Brain pericyte (primary cell): ENCODE measurements at places on chromosomes 6 and 20.

DNA sequence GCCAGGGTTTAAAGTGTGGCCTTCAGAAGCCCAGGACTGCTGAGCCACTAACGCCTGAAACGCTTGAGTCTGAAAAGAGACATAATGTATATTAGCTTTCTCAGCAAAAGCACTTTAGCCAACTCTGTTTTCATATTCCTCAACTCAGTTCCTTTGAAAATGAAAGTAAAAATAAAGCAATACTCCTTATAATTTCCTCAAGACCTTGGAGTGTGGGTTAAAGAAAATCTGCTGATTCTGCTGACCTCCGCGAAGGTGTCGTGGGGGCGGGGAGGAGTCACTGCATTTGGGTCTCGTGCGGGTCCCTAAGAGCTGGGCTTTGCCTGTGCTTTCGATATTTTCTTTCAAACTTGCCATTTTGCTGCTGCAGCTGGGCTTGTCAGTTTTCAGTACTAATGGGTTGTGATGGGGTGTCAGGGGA, 142.2 kb upstream of the ARID1B start:
- no peak for DNase-seq

GRCh38 chr6:35173427-35174087, 32.4 kb upstream of the TCP11 start:
- DNase-seq: no peak

DNA sequence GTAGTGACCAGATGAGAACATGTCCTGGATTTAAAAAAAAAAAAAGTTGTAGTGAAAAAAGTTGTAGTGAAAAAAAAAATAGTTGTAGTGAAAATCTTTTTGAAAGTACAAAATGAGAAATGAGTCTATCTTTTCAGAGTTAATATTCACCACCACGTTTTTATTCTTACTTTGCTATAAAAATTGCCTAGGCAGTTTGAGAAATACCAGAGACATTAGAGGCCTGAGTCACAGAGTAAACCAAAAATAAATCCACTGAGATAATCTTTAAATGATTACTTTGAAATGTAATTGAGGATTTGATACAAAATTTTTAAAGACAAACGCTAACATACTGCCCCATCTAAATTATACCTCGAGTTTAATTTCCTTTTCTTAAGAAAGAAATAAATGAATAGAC, 101.2 kb upstream of the TIAM2 start:
- DNase-seq: no peak

DNA sequence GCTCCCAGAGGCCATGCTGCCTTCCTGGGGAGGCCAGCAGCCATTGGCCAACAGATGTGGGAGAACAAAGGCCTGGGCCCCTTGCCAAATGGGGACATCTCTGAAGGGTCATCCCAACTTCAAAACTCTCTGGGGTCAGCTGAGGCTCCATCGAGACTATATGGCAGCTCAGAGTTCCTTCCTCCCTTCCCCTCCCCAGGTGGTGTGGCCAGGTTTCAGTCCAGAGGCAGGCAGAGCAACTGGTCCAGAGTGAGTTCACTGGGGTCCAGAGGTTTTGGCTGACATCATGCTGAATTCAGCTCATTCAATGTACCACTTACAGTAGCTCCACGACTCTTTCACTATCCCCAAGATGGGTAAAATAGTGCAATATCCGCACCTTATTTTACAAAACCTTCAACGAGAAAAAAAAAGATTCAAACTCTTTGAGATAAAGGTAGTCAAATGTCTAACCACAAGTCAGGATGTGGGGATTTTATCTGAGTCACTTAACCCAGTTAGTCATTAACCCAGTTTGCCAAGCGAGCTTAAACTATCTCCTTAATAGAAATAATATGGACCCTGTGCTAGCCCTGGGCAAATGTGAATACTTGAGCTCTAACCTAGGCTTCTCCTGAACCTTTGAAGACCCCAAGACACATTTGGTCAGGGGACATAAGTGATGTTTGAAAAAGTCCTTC, 108.4 kb upstream of the PLEKHG1 start:
- no peak for DNase-seq

DNA sequence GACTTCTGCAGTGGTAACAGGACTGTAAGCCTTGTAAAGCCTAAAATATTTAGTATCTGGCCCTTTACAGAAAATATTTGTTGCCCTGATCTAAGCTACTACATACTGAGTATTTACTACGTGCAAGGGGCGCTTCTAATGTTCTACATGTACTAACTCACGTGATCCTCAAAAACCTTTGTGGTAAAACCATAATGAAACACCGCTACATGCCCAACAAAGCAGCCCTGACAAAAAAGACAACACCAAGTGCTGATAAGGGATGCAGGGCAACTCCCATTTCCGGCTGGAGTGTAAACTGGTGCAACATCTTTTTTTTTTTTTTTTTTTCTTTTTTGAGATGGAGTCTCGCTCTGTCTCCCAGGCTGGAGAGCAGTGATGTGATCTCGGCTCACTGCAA, 85.0 kb downstream of the SULF2 start:
- no peak for DNase-seq

DNA sequence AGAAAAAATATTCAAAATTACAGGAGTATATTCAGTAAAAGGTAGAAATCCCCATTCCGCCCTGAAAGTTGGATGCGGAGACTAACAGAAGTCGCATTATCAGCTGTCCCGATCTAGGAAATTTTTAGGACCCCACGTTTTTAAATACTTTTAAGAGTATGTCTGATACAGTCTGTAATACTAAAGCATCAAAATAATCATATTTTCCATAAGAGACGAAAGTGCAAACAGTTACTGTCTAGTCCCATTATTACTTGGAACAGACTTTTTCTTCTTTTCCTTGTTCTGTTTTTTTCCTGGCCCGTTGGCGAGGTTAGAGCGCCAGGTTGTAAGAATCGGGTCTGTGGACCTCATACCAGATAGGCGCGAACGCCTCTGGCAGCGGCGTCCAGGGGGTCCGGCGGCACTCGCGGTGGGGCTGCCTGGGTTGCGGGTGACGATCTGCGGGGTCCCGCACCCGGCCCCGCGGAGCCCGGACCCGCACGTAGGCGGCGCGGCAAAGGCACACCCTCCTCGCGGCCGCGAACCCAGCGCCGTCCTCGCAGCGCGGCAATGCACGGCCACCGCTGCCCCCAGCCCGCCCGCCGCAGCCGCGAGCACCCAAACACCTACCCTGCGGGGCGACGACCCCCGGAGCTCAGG, 460 bp downstream of the PLAGL1 start:
- no peak for DNase-seq

GRCh38 chr20:44174996-44175765, 11.8 kb downstream of the JPH2 start:
- DNase-seq: no peak

GRCh38 chr6:29479560-29479959, 8.2 kb downstream of the MAS1L start:
- DNase-seq: no peak

DNA sequence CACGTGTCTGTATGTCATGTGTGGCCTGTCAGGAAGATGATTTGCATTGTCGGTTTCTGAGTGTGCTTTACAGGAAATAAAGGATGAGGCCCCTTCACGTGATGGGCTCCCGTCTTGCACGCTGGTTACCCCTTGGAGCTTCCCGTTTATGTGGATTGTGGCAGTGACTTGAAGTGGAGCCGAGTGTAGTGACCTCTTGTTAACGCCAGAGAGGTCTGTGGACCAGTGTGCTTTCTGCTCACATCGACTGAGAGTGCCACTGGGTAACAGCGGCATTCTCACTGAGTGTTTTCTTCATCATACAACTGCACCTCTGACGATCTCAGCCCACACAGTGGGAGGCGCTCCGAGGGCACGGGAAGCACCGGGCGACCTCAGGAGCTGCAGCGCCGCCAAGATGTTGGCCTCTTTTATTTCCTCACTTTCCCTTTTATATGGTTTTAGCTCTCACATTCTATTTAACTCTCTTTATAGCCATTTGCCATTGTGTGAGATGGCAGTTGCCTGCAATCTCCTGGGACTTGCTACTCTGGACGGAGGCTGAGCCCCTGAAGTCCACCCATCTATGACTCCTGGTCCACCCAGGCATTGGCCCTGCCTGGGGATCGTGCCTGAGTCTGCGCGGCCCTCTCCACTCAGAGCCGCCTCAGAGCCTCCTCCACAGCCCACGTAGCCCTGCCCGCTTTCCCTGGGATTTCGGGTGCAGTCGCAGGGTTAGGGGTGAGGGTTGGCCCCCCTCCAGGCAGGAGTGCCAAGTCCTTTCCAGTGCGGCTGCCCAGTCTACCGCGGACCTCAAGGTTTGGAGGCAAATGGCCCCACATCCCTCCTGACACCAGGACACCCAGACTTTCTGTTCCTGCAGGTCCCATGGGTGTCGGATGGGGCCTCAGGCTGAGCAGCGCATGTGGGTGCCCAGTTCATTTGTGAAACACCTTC, 238.9 kb downstream of the ERMARD start:
- no peak for DNase-seq

DNA sequence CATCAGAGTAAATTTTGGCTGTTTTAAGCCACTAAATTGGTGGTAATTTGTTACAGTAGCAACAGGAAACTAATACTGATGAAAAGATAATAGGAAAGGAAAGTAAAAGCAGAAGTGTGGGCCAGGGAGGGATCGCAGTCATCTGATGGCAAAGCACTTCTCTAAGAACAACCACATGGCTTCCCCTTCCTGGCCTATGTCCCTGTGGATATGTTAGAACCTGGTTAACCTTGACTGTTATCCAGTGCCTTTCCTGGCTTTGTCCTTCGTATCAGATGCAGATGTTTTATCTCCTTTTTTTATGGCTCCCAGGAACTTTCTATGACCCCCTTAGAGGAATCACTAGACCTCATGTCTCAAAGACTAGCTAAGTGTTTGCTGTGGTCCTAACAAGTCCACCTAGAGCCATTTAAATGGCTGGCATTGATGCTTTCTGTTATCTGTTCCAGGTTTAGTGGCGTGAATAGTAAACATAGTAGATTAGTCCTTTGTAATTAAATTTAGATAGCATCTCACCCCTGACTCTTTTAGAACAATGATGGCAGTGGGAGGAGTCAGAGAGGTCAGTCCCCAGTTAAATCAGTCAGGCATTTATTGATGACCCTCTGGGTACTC, 79.2 kb upstream of the PHACTR2 start:
- DNase-seq: no peak

- no peak for DNase-seq
Observed at GRCh38 chr6:4804095-4804494, 27.9 kb downstream of the CDYL start.

GRCh38 chr6:5132731-5133130, 47.6 kb downstream of the PPP1R3G start:
- peak; percentile 59 for DNase-seq

DNA sequence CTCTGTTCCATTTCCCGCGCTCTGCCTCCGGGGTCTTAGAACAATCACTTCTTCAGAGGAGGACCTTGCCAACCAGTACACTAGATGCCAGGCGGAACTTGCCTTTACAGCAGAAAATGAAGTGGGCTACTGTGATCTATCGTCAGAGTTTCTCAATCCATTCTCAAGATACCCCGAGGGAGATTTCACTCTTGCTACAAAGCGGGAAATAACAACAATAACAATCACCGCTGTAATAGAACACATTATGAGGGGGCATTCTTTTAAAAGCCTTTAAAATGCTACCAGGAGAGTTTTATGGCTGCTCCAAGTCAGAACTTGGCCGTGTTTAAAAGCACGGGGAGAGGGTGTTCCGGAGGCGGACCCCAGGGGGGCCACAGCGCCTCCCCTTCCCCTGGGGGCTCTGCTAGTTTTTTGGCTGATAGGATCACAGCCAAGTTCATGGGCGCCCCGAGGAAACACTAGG, 617.0 kb upstream of the AGPAT4 start:
- DNase-seq: no peak

GRCh38 chr20:32819992-32820697, 391 bp downstream of the MAPRE1 start:
- DNase-seq: no peak

- DNase-seq: no peak
Observed at GRCh38 chr6:6512711-6513110, 75.8 kb upstream of the LY86 start.

- no peak for DNase-seq
Observed at GRCh38 chr6:39793516-39793915, 1.3 kb downstream of the DAAM2 start.

DNA sequence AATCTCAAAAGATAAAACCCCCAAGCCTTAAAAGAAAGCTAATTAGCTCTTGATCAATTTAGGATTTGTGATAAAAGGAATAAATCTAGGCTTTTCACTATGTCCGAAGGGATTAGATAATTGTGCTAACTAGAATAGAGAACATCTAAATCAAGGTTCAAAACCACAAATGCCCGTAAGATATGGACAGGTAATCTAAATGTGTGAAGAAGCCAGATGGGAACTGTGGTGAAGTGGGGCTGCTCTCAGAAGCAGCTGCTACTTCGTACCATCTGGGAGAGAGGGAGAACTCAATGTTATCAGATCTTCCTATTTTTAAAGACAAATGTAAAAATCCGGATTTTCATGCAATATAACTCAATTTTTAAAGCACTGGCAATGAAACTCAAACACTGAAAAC, 44.2 kb downstream of the NCOA6 start:
- no peak for DNase-seq

DNA sequence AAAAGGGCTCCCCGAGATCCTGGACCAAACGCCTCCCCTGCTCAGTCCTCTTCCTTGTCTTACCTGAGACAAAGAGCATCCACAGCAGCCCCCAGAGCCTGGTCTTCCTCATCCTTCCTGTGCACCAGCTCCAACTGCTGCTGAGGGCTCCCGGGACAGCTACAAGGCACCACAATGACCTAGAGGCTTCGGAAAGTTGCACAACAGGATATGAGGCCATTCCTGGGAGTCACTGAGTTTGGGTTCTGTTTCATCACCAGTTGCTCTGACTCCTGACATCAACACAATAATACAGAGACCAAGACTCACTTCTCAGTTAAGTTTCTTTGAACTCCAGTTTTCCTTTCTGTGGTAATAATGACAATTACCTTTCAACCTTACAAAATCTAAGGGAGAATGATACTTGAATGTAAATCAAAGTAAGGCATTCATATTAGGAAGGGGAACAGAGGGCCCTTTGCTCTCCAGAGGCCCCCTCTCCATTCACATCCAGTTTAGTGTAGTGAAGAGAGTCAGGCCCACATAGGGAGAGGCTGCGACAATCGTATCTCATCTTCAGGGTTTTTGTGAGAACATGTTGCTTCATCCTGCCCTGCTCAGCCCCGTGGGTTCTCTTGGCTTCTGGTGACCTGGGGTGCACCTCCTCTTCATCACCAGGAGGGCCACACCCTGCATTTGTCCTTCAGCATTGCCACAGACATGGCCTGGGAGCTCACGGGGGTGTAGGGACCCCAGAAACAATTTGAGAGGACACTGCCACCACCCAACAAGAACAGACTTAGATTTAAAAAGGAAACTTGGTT, at the start of gene TREM1:
TSS of gene TREM1 (minus strand) at position 139 of the 803 bp plus-strand sequence. CDS start at position 112, 27 bp downstream.
- no peak for DNase-seq

DNA sequence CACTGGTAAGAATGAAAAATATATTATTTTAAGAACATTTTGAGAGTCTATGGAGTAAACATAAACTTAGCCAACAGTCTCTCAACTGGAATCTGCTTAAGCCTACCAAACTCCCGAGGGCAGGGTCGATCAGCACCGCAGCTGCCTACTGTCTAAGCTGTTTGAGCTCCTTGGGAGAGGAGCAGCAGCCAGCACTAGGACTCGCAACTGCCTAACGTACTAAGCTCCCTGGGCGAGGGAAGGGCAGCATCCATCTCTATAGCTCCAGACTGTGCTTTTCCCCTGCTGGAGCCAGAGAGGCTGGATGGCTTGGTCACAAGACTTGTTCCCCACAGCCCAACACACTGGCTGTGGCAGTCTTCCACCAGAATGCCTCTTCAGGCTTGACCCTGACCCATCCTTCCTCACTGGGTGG, 96.4 kb downstream of the MOXD1 start:
- DNase-seq: no peak

GRCh38 chr6:75155631-75156030, 50.2 kb downstream of the COL12A1 start:
- no peak for DNase-seq

GRCh38 chr6:129801909-129802308, 59.2 kb downstream of the TMEM244 start:
- DNase-seq: no peak
